ENCODE measurements at places on chromosomes 5 and 9. TPM values are rescaled to one million over a fixed set of nuclear protein-coding genes. Genes with fewer than 3 reads are reported as not detected.

DNA sequence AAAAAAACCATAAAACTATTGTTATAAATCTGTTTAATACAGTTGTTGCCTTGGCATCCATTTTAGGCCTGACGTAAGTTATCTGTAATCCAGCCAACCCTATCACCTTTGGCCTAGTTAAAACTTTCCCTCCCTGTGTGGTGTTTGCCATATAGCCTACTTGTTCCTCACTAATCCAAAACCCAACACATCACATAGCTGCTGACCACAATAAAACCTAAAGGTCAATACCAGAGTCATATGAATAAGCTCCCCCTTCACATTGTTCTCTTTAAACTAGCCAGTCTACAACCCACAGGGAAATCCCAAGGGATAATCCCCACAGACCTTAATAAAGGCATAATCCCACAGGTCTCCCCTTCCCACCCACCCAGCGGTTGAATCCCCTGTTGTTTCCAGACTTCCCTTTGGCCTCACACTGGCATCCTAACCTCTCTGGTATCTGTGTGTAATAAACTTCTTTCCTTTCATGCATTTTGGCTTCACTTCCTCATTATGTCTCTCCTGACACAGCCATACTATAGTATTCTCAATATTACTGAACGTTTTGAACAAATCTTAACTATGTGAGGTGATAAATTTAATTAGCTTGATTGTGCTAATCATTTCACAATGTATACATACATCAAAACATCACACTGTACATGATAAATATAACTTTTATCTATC, 50.8 kb downstream of the DTWD2 start:
- no peak for DNase-seq

DNA sequence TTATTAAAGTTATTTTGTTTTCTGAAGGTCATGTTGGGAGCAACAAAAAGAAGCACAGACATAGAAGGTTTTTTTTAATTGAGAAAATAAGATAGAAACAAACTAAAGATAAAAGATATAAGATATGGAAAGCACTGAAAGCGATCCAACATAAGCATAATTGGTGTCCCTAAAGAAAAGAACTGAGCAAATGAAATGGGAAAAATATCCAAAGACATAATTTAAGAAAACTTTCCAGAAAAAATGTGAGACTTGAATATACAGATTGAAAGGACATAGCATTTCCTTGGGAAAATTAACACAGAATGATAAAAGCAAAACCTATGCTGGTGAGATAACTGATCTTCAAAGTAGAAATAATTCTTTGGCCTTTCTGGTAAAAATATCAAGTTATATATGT, 289.3 kb downstream of the KIAA0825 start:
- DNase-seq: no peak

- no peak for DNase-seq
Measured at GRCh38 chr9:135336722-135337527, 142.7 kb upstream of the PPP1R26 start.

DNA sequence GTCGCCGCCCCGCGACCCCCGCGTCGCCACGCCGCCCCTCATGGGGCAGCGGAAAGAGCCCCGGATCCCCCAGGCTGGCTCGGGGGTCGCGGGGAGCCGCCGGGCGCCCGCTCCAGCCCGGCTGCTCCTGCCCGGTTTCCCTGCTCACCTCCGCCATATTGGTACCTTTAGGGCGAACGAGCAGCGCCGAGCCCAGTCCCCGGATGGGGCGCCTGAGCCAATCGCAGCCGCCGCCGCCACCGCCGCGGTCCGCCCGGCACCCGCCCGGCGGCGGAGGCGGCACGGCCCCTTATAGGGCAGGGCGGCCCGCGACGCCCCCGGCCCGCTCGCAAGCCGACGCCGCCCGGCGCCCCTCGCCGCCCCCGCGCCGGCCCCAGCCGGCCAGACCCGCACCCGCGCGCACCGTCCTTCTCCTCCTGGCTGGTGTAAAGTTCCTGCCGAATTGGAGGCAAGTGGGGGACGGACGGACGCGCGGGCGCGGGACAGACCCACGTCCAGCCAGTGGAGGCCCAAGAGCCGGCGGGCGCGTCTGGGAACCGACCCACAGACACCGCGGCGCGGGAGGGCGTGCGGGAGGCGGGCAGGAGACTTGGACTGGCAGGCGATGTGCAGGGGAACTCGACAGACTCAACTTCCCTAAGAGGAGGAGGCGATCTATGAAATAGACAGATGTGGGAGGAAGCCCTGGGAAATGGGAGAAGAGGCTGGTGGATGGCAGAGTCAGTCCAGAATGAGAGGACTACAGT, at the start of gene MIER3:
MIER3 (minus strand) TSS at position 178 of the 746 bp plus-strand sequence; CDS start at position 157, 21 bp downstream.
- peak; percentile 82 for DNase-seq

- DNase-seq: no peak
Measured at GRCh38 chr5:174427304-174427703, 297.1 kb upstream of the MSX2 start.

DNA sequence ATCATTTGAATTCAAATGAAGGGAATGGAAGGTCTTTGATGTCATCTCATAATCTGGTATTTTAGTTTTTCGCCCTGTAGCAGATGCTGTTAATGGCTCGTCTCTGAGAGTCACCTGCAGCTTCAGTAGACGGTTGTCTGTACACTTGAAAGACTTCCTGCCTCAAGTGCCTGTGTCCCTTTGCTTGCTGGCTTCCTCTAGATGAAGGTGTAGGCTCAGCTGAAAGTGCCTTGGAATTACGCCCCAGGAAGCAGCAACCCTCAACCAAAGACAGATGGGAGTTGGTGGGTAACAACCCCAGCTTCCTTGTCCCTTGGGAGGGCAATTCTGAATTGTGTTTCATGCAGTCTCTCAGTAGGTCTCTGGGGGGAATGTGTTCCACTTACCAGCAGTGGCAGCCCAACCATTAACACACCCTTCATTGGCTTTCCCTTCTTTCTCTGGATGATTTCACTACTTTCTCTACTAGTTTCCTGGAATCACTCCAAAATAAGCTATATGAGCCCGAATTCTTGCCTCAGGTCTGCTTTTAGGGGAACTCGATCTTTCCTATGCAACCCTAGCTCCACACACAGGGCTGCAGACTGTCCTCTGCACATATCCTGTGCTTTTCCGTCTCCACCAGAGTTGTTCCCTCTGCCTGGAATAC, 395.6 kb downstream of the DMAC1 start:
- DNase-seq: no peak

DNA sequence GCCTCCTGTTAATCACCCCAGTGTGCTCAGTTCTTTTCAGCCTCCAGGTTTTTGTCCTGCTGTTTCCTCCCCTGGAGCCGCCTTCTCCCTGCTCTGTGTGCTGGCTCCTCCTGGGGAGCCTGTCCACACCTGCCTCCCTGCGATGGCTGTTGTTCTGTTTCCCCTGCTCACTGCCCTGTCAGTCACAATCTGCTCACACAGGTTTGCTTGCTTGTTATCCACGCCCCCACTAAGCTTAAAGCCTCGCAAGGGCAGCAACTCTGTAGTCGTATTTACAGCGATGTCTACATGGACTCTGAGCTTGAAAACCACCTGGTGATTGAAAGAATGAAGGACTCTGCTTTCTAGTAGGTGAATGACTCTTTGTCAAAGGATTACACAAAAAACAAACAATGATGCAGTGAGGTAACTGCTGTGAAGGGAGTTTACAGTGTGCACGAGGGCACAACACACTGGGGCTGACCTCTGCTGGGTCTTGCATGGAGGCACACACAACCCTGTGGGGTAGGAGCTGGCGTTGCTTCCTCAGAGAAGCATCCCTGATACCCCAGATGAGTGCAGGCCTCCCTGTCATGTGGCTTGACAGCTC, 39.6 kb upstream of the TEX48 start:
- no peak for DNase-seq

DNA sequence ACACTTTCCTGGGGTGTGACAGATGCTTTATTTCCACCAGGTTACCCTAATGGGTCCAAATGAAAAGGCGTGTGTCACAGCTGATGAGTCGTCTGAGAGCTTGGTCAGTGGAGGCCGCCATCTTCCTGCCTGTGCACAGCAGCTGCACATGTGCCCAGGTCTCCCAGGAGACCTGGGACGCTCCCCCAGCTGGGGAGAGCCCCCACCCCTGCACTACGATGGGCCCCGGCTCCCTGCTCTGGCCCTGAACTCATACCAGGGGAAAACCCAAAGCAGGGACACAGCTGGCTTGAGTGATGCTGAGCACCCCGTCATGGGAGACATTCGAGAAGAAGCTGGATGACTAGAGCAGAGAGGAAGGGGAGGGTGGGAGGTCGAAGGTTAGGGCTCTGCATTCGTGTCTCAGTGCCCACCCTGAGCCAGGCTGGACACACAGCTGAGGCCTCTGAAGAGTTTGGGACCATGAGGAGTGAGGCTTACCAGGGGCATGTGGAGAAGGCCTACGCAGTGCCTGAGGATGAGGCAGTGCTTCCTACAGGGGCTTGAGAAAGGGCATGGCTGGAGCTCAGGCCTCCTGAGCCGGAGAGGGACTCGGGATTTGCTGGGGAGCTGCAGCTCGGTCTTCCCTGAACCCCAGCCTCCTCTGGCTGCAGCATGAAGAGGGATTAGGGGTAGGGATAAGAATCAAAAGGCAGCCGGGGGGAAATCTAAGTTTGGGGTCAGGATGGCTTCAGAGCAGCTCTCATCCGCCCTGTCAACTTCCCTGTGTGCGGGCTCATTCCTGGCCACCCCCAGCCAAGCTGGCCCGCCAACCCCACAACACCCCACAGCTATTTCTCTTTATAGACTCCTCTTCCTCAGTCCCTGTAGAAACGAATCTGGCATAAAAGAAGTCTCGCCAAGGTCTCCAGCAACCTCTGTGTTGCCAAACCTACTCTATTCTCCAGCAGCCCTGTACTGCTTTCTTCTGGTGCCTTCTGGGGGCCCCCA, 42.2 kb upstream of the RNU6ATAC start:
- no peak for DNase-seq

DNA sequence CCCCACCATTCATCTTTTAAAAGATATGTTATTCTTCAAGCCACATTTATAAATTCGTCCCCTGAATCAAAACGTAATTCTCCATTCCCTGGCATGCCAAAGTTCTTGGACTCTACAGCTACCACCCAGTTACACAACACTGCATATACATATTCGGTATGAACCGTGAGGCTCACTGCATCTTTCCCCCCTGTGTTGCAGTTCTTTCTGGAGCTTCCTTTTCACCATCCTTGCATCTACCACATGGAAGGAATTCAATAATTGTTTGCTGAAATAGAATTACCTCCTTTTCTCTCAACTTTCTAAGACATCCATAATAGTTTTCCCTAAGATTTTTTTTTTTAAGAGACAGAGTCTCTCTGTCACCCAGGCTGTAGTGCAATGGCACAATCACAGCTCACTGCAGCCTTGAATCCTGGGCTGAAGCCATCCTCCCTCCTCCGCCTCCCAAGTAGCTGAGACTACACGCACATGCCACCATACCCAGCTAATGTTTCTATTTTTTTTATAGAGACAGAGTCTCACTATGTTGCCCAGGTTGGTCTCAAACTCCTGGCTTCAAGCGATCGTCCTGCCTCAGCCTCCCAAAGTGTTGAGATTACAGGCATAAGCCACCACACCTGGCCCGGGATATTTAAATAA, 3.3 kb downstream of the LPAR1 start:
- DNase-seq: no peak

GRCh38 chr5:76425928-76426804, 23.1 kb downstream of the IQGAP2 start:
- peak; percentile 25 for DNase-seq

DNA sequence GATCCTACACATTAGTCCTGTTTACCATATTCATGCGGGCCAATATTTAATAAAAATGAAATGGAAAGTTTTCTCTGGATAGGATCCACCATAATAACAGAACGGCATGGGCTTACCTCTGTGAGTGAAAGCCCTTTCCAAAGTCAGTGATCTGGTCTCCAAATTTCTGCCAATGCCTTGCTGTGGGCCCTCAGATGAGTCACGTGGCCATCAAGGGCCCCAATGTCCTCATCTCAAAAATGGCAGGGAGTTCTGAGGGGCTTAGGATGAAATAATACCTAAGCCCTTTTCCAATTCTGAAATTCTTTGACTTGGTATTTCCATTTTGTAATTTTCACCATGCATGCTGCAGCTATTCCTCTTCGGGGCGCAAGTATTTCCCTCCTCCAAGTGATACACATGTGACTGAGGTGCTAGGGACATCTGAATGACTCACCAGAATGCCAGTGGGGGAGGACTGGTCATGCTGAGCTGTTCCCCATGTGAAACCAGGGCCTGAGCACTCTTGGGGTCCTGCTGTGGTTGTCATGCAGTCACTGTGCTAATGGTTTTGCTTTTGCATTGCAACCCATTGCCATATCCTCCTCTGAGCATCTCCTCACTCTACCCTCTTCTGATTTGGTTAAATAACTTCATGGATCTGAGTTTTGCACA, 35.0 kb downstream of the ITK start:
- no peak for DNase-seq

The PCDHB12 gene
- total RNA-seq: 8.4 TPM

The ANKRD18A gene
- total RNA-seq: 0.10 TPM

The ZBTB26 gene
- 9.8 TPM for total RNA-seq

The TUSC1 gene
- 3.8 TPM for total RNA-seq

The FAXDC2 gene
- 9.3 TPM for total RNA-seq

The BARHL1 gene
- 2.4 TPM for total RNA-seq

The CER1 gene
- 5.2 TPM for total RNA-seq

The GHR gene
- total RNA-seq: 0.67 TPM

The GFRA3 gene
- total RNA-seq: 0.13 TPM
